Subcutaneous preadipocyte (primary cell): ENCODE measurements at places on chromosomes 4 and X. TPM values are rescaled to one million over a fixed set of nuclear protein-coding genes. Genes with fewer than 3 reads are reported as not detected.

The TSPAN5 gene
- total RNA-seq: 45.9 and 68.6 TPM in 2 replicates

The RHOH gene
- total RNA-seq: 0.20 TPM in 1 of 2 replicates, not detected in the other

The CTAG1A gene
- not detected in 2 replicates for total RNA-seq

The PPBP gene
- not detected in 2 replicates for total RNA-seq

The RAP1GDS1 gene
- 55.1 and 72.3 TPM in 2 replicates for total RNA-seq

The MAGEB2 gene
- total RNA-seq: not detected in 2 replicates
